Fibroblast of skin of left biceps (primary cell): ENCODE measurements at places on chromosomes 11 and 22.

DNA sequence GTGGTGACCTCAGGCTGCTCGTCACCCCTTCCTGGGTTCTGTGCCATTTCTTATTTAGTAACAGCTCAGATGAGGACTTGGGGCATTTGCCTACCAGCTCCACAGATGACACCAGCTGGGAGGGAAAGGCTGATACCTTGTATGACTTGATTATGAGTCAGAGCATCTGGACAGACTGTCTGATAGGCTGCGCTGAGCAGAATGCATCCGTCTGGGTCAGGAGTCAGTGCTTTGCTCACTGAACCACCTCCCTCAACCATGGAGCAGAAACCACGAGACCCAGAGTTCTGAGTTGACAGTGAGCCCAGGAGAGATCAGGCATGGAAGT lies 6.8 kb downstream of the ST14 start:
- DNase-seq: peak; percentile 44

- DNase-seq: no peak
Measured at GRCh38 chr11:1899686-1900085, 8.0 kb upstream of the PRR33 start.

GRCh38 chr11:58958500-58958899 lies 19.2 kb downstream of the GLYATL1 start:
- no peak for DNase-seq

GRCh38 chr11:108340973-108341372 lies 118.1 kb downstream of the ATM start:
- no peak for DNase-seq

- DNase-seq: no peak
Measured at GRCh38 chr22:30000566-30000965, 79.7 kb upstream of the HORMAD2 start.

- no peak for DNase-seq
Measured at GRCh38 chr11:9732453-9732852, 68.6 kb downstream of the SWAP70 start.

DNA sequence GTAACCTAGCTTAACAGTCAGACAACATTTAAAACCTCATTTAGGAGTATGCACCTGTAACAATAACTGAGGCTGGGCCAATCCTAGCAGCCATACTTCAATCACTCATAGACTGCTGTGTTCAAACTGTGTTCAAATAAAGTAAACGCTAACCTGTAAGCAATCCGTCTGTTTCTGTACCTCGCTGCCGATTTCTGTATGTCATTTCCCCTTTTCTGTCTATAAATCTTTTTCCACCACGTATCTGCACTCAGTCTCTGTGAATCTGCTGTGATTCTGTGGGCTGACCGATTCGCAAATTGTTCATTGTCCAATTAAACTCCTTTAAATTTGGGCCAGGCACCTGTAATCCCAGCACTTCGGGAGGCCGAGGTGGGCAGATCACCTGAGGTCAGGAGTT lies 12.3 kb downstream of the APOBEC3H start:
- no peak for DNase-seq

GRCh38 chr11:2826679-2827056 lies 58.9 kb downstream of the CDKN1C start:
- DNase-seq: no peak

DNA sequence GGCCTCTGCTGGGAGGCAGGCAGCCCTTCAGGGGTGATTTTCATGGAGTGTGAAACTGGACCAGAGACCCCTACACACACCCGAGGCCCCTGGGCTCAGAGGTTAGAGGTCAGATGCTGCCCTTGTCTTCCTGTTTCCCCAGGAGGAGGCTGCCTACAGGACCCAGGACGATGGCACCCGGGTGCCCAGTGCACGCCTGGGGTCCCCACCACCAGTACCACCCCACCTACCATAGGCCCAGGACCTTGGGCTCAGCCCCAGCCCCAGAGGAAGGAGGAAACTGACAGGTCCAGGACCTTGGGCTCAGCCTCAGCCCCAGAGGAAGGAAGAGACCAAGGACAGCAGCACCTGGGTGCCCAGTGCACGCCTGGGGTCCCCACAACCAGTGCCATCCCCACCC lies 79.2 kb downstream of the BRD1 start:
- no peak for DNase-seq

GRCh38 chr11:42237701-42238235 lies 778.3 kb upstream of the LRRC4C start:
- DNase-seq: peak; percentile 76

DNA sequence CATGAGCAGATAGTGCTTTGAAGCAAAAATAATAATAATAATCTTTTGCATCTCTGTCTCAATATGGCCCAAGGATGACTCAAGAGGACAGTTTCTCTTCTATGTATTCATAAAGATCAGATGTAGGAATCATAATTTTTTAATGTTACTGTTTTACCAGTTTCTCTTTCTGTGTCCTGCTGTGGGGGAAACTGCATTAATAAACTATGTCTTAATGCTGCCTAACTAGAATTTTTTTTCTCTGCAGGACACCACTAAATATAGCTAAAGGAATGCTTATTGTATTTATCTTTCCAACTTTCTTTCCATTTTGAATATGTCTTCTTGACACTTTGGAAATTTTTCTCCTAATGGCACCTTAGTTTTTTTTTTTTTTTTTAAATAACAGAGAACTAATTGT lies 6.5 kb downstream of the FJX1 start:
- no peak for DNase-seq

DNA sequence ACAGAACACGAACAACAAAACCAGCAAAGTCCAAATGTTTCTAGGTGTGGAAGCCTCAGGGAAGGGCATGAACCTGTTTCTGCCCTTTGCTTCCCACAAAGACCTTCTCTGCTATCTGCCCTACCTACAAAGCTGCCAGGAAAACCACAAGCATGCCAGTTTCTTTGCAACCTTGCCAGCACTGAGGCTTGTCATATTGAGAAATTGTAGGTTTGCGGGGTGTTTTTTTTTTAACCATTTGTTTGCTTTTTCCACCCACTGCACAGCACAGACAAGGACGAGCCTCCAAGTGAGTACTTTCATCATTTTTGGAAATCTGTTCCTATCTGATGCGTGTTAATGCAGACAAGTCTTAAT lies 12.8 kb downstream of the PARVG start:
- DNase-seq: no peak

- no peak for DNase-seq
Measured at GRCh38 chr22:50107529-50107928, 17.7 kb downstream of the MOV10L1 start.

GRCh38 chr22:37982151-37982785 lies 2.1 kb downstream of the SOX10 start:
- DNase-seq: no peak

DNA sequence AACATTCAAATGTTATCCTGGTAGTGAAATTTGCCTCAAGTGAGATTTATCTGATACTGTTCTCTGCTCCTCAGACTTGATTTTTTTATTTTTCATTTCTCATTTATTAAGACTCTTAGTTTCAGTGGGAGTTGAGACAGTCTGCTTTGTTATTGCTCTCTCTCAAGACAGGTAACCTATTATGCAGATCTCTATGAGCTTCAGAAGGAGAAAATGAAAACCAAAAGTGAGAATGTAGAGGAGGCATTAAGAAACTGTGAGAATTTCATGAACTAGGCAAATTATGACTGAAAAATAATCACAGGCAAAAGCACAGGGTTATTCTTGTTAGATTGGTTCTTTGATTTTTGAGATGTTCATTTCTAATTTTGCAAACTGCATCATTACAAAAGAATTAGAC lies 290.0 kb upstream of the CHORDC1 start:
- no peak for DNase-seq

DNA sequence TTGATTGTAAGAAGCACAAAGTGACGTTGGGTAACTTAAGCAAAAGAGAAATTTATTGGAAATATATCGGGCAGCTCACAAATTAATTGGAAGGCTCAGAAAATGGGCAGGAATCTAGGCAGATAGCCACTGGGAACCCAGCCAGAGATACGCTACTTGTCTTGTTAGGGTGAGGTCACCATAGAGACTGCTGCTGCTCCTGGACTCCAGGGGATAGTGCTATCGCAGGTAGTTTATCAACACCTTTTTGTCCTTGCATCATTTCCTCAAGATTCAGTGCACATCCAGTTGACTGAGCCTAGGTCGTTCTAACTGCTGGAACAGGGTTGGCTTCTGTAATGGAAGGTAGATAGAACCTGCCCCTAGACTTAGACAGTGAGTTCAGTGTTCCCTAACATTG lies 19.6 kb downstream of the AMOTL1 start:
- DNase-seq: no peak

- DNase-seq: no peak
Measured at GRCh38 chr11:61134801-61135257, 26.4 kb downstream of the VPS37C start.

- no peak for DNase-seq
Measured at GRCh38 chr11:107651672-107652071, 60.2 kb downstream of the SLN start.

DNA sequence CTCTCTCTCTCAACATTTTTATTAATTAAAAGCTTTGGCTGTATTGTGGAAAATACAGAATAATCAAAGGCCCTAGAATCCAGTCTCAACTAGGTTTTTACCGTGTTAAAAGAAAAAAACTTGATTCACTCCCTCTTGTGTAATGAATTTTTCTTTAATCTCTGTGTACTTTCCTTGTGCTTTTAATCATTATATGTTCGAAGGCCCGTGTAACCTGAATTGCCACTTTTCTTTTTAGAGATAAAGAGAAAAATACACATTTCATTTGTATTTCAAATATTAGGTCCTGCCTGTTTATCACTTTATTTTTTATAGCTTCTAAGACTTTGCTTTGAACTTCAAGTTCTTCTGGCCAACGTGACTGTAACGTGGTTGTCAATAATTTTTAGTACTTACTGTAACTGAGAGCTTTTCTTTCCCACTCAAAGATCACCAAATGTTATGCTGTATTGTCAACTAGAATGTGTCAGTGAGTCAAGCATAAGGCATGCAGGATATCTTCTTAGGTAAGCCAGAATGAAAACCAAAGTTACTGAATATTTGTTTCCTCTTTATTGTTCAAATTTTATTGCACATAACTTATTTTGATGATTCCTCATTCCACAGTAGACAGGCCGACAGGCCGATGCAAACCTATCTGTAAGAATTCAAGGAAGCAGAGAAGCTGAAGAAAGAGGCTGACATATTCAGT lies 23.3 kb upstream of the FAR1 start:
- no peak for DNase-seq

GRCh38 chr11:100791103-100791502 lies 104.0 kb downstream of the ARHGAP42 start:
- DNase-seq: no peak

- no peak for DNase-seq
Measured at GRCh38 chr11:70201882-70202861, 924 bp upstream of the FADD start.

GRCh38 chr11:120713296-120713695 lies 201.7 kb downstream of the GRIK4 start:
- no peak for DNase-seq

DNA sequence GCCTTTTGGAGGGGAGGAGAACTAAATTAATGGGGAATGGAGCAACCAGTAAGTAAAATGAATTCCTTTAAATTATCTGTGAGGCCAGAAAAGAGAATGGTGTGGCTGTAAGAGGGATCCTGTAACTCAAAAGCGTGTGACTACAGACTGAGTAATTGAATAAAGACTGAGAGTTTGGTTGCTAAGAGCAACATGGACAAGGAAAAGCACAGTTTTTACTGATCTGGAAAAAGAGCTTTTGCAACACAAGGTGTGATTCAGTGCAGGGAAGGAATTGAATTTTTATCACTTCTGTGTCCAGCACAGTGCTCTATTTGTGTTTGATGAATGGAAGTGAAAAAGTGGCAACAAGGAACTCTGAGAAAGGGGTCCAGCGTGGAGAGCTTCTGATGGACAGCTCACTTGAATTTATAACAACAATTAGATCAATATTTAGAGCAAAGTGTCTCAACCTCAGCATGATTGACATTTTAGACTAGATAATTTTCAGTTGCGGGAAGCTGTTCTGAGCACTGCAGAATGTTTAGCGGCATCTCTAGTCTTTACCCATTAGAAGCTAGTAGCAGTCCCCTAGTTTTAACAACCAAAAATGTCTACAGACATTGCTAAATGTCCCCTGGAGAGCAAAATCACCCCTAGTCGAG lies 202.8 kb upstream of the BDNF start:
- DNase-seq: no peak

- DNase-seq: no peak
Measured at GRCh38 chr11:119361056-119361787, 14.7 kb upstream of the MFRP start.

DNA sequence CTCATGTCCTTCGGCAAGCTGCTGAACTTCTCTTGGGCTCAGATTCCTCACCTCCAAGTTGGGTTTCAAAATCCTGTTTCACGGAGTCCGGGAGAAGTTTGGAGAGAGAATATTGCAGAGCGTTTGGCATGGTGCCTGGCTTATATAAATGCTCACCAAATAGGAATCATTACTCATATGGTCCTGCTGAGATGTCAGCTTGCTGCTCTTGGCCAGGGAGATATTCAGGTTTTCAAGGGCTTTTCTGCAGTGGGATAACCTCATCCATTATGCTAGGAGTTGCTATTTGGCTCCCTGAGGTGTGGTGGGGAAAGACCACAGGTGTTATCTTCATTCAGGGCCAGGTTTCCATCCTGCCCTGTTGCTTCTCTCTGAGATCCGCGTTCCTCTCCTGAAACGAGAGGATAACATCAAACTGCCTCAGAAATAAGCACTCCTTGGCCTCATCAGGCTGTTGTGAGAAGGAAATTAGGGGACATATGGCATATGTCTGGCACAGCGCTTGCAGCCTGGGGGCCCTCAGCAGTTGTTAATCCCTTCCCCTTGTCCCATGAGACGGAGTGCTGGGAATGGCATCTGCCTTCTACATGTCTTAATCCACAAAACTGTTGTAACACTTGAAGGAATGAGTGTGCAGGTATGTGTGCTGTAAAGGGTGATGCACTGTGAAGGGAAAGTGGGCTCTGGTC lies 29.9 kb upstream of the ACER3 start:
- peak; percentile 34 for DNase-seq

DNA sequence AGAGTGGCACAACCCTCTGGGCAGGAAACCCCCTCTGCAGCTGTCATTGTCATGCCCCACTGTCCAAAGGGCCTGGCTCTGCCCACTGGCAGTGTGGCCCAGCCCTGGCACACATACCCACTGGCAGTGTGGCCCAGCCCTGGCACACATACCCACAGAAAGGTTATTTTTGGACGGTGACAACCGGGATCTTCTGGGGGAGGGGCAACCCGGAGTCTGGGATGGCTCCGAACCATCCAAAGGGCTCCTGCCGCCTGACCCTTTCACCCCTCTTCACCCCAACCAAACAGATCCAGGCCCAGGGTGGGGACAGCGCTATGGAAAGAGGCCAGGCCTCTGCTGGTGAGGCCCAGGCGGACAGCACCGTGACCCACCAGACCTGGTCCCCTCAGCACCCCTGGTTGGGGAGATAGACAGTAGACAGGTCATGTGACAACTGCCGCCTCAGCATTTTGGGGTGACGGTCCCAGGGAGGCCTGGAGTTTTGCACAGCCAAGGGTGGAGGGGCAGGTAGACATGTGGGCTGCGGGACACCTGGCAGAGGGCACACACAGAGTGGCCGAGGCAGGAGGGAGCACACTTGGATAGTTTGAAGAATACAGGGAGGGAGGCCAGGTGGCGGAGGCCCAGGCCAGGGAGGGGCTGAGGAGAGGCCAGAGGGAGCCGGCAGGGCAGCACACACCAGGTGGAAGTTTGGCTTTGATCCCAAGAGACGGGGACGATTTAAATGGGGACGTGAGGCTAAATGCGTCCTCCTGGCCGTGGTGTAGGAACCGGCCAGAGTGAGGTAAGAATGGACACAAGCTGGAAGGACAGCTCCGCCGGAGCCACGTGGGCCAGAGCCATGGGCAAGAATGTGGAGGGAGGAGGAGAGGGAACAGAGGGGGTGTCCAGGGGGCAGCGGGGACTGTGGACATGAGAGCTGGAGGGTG lies 2.9 kb downstream of the MAPK12 start:
- DNase-seq: no peak

GRCh38 chr11:17298302-17298701 lies 21.8 kb downstream of the NUCB2 start:
- DNase-seq: no peak

- DNase-seq: no peak
Measured at GRCh38 chr11:76939219-76939631, 78.5 kb downstream of the ACER3 start.
